ENCODE measurements at places on chromosomes 13 and 19.

DNA sequence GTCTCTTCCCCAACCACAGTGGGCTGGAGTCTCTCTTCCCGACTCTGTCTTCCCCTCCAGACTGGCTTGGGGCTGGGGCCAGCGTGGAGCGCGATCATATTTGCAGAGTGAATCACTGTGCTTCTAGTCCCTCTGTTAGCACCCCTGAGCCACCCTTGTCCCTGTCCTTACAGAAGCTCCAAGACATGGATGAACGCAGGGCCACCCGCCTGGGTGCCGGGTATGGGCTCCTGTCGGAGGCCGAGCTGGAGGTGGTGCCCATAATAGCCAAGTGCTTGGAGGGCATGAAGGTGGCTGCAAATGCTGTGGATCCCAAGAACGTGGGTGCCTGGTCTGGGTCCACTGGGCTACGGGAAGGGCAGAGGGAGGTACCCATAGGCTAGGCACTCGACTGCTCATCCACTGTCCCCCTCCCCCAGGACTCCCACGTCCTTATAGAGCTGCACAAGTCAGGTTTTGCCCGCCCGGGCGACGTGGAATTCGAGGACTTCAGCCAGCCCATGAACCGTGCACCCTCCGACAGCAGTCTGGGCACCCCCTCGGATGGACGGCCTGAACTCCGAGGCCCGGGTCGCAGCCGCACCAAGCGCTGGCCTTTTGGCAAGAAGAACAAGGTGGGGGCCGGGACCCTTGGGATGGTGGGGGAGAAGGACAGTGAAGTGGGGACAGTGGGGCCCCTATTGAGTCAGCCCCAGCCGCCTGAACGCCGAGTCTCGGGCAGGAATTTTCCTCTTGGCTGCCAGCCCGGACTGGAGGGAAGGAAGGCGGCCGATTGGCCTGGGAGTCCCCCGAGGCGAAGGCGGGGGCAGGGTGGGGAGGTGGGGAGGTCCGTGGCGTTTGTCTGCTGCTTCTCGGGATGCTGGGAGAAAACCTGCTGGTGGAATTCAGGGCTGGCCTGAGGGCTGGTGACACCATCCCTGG is 5.2 kb downstream of the TRIP10 start:
- no peak for DNase-seq

GRCh38 chr19:45103156-45103507 is 10.2 kb downstream of the PPP1R37 start:
- DNase-seq, result no peak

GRCh38 chr19:6852001-6852400 is 35.4 kb upstream of the ADGRE1 start:
- no peak for DNase-seq

GRCh38 chr13:98478189-98479129 is 98.4 kb downstream of the STK24 start:
- DNase-seq, result no peak

DNA sequence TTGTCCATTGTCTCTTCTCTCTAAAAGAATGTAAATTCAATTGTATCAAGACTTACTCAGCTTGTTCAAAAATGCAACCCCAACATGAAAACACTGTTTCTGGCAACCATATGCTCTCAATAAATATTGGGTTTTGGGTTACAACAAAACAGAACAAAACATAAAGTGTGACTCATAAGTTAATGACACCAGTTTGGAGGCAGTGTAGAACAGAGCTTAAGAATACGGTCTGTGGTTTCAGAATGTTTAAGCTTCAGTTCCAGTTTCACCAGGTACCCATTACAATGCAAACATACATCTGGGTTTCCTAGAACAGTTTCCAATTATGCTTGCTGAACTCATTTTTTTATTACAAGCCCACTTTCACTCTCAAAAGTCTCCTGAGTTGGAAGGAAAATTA is 285.8 kb upstream of the PCDH9 start:
- no peak for DNase-seq

- no peak for DNase-seq
These were observed 1399.8 kb upstream of the SLC10A2 start for GRCh38 chr13:104466016-104466415.

DNA sequence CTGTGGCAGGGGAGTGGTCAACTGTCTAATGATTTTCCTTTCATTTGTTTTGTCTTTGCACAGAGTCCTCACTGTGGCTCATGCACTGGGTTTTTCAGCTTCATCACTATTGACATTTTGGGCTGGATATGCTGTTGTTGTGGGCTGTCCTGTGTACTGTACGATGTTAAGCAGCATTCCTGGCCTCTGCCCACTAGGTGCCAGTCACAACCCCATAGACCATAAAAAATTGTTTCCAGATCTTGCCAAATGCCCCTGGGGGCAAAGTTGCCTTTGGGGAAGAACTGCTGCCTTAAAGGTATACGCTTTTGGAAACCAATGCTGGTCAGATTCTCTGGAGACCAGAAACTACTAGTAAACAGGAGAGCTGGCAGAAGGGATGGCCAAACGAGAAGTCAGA is 310.4 kb downstream of the SPRY2 start:
- DNase-seq, result no peak

DNA sequence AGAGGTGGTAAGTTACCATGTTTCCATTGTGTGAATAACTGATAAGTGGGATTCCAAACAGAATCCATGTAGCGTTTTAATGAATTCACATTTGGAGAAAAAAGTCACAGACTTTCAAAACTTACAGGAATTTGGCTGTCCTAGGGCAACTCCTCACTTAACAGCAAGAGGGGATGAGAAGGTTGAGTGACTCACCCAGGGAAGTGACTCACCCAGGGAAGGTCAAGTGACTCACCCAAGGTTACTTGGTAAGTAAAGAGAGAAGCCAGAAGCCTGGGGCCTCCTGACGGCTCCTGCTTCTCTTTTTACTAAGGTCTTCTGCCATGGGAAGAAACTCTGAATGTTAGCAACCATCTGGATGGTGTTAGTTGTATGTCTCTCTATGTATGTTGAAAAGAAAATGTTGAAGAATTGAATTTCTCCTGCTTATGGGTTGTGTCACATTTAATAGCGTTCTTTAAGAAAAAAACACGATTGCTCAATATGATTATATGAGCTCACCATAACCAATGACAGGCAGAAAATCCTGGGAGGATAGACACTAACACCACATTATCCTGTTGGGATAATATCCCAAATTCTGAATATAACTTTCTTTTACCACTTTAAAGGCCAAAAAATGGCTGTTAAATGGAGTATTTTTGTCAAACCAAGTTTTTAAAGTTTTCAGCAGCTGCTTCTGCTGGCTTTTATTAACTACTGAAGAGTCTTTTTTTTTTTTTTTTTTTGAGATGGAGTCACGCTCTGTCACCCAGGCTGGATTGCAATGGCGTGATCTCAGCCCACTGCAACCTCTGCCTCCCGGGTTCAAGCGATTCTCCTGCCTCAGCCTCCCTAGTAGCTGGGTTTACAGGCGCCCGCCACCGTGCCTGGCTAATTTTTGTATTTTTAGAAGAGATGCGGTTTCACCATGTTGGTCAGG is 195.6 kb downstream of the GGACT start:
- peak; percentile 76 for DNase-seq

- no peak for DNase-seq
These were observed 19.2 kb downstream of the RYR1 start for GRCh38 chr19:38452430-38453366.

DNA sequence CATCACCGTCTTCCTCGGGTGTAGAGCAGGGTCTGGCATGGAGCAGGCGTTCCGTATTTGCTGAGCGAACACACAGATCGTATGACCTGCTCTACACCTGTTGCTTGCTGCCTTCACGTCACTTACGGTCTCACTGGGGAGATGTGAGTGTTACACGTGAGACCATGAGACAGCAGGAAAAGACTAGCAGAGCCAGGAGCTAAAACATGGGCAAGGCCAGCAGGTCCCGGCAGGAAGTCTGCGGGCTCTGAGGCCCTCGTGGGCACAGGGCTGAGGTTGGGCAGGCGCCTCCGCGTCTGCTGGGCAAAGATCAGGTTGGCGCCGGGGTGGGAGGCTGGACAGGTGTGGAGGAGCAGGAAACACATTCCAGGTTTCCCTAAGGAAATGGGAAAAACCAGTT is 19.7 kb upstream of the GTF3A start:
- DNase-seq, result no peak

GRCh38 chr19:34193876-34194275 is 21.6 kb downstream of the LSM14A start:
- DNase-seq, result no peak

- no peak for DNase-seq
These were observed 10.7 kb downstream of the PPP1R37 start for GRCh38 chr19:45103508-45104319.

DNA sequence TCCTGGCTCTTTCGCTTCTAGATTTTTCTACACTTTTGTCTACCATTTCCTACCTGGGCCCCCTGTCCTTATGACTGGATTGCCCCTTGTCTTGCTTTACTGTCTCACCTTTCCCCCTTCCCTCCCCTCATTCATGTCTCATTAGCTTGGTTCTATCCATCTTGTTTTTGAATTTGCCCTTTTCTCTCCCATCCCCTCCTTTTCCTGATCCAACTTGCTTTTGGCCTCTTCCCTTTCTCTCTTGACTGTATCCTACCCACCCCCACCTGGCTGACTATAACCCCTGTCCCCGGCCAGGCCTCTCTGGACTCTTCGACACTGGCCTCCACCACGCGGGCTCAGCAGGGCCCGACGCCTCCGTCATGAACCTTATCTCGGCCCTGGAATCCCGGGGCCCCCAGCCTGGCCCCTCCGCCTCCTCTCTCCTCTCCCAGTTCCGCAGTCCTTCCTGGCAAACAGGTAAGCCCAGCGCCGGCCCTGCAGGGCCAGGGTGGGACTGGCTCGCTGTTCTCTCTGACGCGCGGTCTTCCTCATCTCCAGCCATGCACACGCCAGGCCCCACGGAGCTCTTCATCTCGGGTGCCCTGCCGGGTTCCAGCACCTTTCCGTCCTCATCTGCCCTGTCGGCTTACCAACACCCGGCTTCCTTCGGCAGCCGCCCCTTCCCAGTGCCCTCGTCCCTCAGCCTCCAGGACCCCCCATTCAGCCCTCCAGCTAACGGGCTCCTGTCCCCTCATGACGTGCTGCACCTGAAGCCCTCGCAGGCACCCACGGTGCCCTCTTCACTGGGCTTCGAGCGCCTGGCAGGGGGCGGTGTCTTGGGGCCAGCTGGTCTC is 3.4 kb downstream of the PRR12 start:
- no peak for DNase-seq

DNA sequence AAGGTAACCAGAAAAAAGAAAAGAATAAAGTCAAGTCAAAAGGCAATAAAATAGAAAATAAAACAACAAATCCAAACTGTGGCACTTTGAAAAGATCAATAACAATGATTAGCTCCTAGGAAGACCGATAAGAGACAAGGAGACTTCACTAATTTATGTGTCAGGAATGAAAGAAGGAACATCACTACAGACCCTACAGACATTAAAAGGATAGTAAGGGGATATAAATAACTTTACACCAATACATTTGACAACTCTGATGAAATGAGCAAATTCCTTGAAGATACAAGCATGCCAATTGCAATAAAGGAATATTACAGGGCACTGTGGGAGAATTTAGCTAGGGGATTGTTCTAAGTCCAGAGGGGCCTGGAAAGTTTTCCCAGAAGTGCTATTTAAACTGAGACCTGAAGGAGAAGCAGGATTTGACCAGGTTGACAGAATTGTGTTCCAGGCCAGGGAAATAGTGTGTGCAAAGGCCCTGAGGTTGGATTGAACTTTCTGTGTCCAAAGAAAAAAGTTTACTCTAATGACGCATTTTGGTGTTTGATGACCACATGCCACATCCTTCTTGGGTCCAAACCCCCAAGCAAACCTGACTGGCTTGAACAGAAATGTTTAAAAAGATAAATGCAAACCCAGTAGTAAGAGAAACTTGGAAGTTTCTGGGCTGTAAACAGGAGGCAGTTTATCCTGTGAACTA is 1.6 kb upstream of the C19orf38 start:
- no peak for DNase-seq

DNA sequence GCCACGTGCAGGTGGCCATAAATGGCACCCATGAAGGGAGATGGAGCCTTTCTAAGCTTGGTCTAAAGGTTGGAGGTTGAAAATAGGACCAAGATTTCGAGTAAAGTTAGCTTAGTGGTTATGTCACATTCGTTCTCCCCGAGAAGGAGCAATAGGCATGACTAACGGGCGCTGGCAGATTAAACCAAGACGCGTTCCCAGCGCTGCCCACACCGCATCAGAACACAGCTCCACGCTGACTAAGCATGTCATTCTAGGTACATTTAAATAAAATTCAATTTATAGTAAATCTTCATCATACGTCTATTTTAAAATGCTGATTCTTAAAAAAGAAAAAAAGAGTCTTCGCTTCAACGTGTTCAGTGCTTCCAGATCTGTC is 95.0 kb upstream of the IRS2 start:
- no peak for DNase-seq

DNA sequence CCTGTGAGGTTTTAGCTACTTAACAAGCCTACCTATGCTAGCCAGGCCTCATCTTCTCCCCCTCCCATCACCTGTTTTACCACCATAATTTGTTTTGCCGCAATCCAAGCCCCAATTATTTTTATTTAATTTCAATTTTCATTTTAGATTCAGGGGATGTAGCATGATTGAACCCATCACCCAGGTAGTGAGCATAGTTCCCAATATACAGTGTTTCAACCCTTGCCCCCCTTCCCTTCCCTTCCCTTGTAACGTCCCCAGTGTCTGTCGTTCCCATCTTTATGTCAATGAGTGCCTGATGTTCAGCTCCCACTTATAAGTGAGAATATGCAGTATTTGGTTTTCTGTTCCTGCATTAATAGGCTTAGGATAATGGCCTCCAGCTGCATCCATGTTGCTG is 885.0 kb downstream of the UQCRFS1 start:
- no peak for DNase-seq

- DNase-seq, result no peak
These were observed 1.1 kb downstream of the ZNF836 start for GRCh38 chr19:52170304-52170703.

GRCh38 chr13:91178099-91178498 is 169.4 kb upstream of the MIR17HG start:
- no peak for DNase-seq

DNA sequence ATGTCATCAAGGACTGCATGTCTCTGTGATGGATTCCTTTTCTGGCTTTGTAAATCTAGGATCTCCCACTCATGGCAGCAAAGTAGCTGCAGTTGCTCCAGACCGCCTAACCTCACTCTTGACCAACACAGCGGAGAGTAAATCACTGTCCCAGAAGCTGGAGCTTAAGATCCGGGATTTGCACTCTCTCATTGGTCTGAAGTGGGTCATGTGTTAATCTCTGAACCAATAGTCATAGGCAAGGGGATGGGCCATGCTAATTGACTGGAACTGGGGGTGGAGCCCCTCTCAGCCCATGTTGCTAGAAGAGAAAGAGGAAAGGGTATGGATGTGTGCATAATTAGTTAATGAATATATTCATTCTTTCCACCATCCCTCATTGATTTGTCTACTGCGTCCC is 34.0 kb downstream of the VAV1 start:
- DNase-seq, result no peak

- DNase-seq, result no peak
These were observed 6.3 kb downstream of the COPE start for GRCh38 chr19:18912933-18913332.

DNA sequence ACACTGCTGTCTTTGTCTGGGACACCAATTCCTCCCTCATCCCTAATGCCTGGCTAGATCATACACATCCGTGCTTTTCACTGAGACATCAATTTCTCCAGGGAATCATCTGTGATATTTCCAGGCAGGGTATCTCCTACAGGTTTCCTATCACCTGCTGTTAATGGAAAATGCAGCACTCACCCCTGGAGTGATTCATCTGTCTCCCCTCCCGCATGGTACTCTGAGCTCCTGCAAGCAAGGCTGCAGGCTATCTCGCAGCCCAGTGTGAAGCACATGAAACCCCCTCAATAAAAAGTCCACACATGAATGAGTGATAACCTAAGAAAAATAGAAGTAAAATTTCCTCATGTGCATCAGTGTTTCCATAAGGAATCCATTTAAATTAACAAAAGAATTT is 38.5 kb downstream of the SERTM1 start:
- no peak for DNase-seq

- DNase-seq, result no peak
These were observed 167.8 kb upstream of the SOX1 start for GRCh38 chr13:111898956-111899713.
